Effector memory CD8-positive, alpha-beta T cell (primary cell): ENCODE measurements at places on chromosomes 1 and 21.

- no peaks in the 10 kb centered on the region for H3K27me3 ChIP-seq
- H3K27ac ChIP-seq: peak overlapping the region; percentile 30
- peaks cover 18% of the 10 kb centered on the region for H3K36me3 ChIP-seq
These were observed 108.8 kb downstream of the DYRK1A start for GRCh38 chr21:37475186-37475868.

DNA sequence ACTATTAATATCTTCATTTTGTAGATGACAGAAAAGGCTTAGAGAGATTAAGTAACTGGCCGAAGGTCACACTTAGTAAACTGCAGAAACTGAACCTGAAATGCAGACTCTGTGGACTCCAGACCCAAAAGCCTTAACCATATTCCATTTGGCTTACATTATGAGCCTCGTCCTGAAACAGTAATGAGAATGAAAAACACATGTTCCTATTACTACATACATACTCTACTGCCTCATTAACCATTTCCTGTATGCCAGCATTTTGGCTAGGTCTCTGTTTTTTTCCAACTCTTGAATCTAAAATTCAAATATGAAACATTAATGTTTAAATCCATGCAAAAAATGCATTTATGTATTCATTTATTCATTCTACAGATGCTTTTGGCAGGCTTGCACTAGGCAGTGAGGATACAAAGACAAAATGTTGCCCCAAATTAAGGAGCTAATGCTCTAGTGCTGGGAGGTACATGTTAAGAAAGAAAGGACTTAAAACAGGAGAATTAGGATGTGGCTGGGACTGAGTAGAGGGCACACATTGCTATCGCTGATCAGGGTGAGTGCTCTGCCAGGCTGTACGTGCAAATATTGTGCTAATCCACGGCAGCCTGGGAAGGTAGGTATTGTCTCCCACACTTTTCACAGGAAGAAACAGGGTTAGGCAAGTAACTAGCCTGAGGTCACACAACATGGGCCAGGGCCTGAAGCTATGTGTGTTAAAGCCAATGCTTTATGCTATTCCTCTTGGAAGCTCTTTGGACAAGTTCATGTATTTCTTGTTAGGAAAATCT, 14.0 kb downstream of the DEGS1 start:
- peaks cover 42% of the 10 kb centered on the region for H3K36me3 ChIP-seq
- no peak overlapping the region for H3K4me3 ChIP-seq
- no peak for DNase-seq
- no peaks in the 10 kb centered on the region for H3K27me3 ChIP-seq
- H3K4me1 ChIP-seq: no peaks in the 10 kb centered on the region

- H3K4me3 ChIP-seq: no peak overlapping the region
- peak; percentile 63 for DNase-seq
- peaks cover 21% of the 10 kb centered on the region for H3K27me3 ChIP-seq
- H3K27ac ChIP-seq: no peak overlapping the region
- H3K4me1 ChIP-seq: no peaks in the 10 kb centered on the region
- H3K36me3 ChIP-seq: no peaks in the 10 kb centered on the region
These were observed 19.2 kb upstream of the PEF1 start for GRCh38 chr1:31663622-31664452.

DNA sequence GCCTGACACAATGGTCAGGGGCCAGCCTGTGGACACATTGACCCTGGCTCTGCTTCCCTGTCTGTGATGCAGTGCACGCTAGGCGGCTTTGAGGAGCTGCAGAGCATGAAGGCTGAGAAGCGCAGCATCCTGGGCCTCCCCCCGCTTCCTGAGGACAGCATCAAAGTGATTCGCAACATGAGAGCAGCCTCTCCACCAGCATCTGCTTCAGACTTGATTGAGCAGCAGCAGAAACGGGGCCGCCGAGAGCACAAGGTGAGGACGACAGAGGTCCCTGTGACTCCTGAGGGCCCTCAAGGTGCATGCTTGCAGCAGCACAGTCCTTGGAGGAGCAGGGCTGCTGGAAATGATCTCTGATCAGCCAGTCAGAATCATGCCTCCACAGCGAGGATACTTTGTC, 8.6 kb downstream of the STRIP1 start:
- no peaks in the 10 kb centered on the region for H3K27me3 ChIP-seq
- DNase-seq: no peak
- no peak overlapping the region for H3K27ac ChIP-seq
- H3K4me3 ChIP-seq: no peak overlapping the region
- H3K36me3 ChIP-seq: peaks cover 93% of the 10 kb centered on the region

- H3K36me3 ChIP-seq: peaks cover 8% of the 10 kb centered on the region
These were observed 211.7 kb downstream of the GRIK3 start for GRCh38 chr1:36822648-36823047.

- H3K4me1 ChIP-seq: no peaks in the 10 kb centered on the region
- no peaks in the 10 kb centered on the region for H3K36me3 ChIP-seq
- no peak for DNase-seq
- H3K27me3 ChIP-seq: peaks cover 43% of the 10 kb centered on the region
These were observed 45.5 kb upstream of the AIM2 start for GRCh38 chr1:159122005-159122621.

DNA sequence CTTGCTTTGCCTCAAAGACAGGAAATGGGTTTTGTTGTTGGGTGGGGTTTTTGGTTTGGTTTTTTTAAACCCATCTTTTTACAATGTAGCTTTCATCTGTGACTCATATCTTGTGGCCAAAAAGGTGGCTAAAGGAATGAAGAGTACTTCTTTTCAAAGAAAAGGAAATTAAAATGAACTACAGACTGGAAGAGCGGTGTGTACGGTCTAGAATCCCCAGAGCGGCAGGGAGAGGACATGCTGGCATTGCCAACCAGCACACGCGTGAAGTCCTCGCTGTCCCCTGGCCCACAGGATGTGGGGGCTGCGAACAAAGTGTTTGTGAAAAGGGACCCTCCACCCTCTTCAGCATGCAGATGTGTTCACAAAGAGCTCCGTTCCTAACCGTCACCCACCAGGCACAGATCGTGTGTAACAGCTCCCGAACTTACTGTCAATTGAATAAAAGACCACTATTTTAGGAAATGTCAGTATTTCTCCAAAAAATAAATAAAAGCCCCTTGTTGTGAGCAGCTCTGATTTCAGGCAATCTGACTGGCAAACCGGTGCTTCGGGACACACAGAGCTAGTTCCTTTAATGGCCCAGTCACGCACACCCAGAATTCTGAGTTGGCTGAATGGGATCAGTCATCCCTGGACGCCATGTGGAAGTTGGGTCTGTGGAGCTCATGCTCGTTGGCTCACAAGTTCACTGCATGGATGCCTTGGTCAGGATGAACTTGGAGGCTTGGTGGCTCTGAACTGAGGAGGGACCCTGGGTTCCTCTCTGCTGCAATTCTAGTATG, 602.9 kb downstream of the NPHP4 start:
- H3K27me3 ChIP-seq: no peaks in the 10 kb centered on the region
- H3K27ac ChIP-seq: peak overlapping the region; percentile 78
- peak; percentile 3 for DNase-seq
- H3K4me1 ChIP-seq: peaks cover 38% of the 10 kb centered on the region
- peak overlapping the region; percentile 82 for H3K4me3 ChIP-seq
- peaks cover 5% of the 10 kb centered on the region for H3K36me3 ChIP-seq

DNA sequence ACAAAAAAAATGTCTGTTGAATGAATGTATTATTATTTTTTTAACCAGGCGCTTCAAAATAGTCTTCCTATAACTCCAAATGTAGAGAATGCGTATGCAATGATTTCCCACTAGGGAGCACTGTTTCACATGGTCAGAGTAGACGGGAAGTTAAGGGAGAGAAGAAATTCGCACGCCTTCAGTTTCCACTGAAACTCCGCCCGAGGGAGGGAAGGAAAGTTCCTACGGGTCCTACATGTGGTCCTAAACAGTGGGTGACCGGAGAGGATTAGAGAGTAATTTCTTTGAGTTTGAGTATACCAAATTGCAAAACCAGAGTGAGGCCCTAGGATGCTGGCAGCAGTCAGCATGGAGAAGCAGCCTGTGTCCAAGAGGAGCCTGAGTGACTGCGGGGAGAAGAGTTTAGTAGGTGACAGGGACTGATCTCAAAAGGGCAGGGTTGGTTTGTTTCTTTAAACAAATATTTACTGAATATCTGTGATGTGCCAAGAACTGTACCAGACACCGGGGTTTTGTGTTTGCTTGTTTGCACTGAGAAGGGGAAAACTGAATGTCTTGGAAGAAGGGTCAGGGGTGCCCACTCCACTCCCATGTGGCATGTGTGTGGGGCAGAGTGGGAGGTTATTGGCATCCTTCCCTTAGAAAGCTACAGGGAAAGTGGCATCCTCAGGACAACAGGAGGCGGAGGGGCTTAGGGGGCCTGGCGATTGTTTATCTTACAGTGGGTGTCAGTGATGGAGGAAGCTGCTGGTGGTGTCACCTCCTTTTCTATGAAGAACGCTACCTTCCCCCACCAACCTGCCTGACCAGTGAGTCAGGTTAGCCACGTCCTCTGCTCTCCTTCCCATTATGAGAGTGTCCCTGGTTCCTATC, 22.8 kb downstream of the RNU5D-1 start:
- DNase-seq: peak; percentile 25
- peak overlapping the region; percentile 1 for H3K4me3 ChIP-seq
- H3K4me1 ChIP-seq: peaks cover 4% of the 10 kb centered on the region
- no peaks in the 10 kb centered on the region for H3K36me3 ChIP-seq

GRCh38 chr1:27138368-27138767, 16.6 kb downstream of the SLC9A1 start:
- no peak for DNase-seq
- peaks cover 31% of the 10 kb centered on the region for H3K36me3 ChIP-seq
- peak overlapping the region; percentile 98 for H3K27ac ChIP-seq
- peak overlapping the region; percentile 78 for H3K4me3 ChIP-seq
- peaks cover 46% of the 10 kb centered on the region for H3K4me1 ChIP-seq

DNA sequence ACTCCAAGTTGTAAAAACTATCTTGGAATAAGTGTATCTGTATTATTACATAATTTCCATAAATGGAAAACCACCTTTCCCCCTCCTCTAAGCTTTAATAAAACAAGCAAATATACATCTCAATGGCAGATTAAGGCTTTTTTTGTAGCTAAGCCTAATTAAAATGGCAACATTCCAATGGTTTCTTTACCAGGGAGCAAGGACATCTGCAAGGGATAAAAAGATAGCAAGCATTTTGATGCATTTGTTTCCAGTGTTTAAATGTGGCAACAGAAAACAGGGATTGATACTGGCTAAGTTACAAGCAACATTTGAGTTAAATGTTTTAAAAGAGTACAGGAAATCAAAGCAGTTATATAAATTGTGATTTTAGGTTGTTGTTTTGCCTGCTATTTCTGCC, 1012.7 kb downstream of the ADGRL2 start:
- no peak overlapping the region for H3K4me3 ChIP-seq
- no peaks in the 10 kb centered on the region for H3K4me1 ChIP-seq
- H3K36me3 ChIP-seq: no peaks in the 10 kb centered on the region
- DNase-seq: no peak
- no peaks in the 10 kb centered on the region for H3K27me3 ChIP-seq

GRCh38 chr1:234135501-234135900, 231.0 kb downstream of the SLC35F3 start:
- H3K27ac ChIP-seq: no peak overlapping the region
- H3K4me1 ChIP-seq: no peaks in the 10 kb centered on the region
- H3K27me3 ChIP-seq: peaks cover 21% of the 10 kb centered on the region
- DNase-seq: no peak
- no peak overlapping the region for H3K4me3 ChIP-seq

GRCh38 chr1:10629816-10630571, 155.2 kb downstream of the PEX14 start:
- no peak overlapping the region for H3K4me3 ChIP-seq
- DNase-seq: no peak
- peaks cover 5% of the 10 kb centered on the region for H3K36me3 ChIP-seq
- no peaks in the 10 kb centered on the region for H3K27me3 ChIP-seq
- H3K4me1 ChIP-seq: no peaks in the 10 kb centered on the region
- H3K27ac ChIP-seq: no peak overlapping the region

GRCh38 chr1:94925004-94925403, 1.9 kb downstream of the CNN3 start:
- no peak for DNase-seq
- peaks cover 2% of the 10 kb centered on the region for H3K36me3 ChIP-seq
- H3K4me3 ChIP-seq: peak overlapping the region; percentile 63
- H3K27ac ChIP-seq: no peak overlapping the region
- peaks cover 55% of the 10 kb centered on the region for H3K27me3 ChIP-seq

DNA sequence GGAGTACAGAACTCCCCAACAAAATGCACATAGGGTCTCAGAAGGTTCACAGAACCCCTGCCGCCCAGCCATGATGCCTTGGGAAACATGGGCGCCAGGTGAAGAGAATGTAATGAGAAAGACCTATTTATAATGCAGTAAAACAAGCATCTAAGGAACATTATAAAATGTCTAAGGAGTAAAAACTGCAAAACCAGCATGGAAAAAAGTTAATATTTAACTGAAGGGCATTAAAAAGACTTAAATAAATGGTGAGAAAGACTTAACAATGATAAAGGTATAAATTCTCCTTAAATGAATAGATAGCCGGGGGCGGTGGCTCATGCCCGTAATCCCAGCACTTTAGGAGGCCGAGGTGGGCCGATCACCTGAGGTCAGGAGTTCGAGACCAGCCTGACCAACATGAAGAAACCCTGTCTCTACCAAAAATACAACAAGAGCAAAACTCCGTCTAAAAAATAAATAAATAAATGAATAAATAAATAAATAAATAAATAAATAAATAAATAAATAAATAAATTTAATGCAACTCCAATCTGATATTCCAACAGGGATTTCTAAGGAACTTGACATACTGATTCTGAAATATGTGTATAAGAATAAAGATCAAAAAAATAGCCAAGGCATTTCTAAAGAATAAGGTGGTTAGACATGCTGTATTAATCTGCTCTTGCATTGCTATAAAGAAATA, 27.3 kb upstream of the ACOT11 start:
- H3K27ac ChIP-seq: no peak overlapping the region
- DNase-seq: no peak
- H3K4me3 ChIP-seq: no peak overlapping the region
- peaks cover 18% of the 10 kb centered on the region for H3K27me3 ChIP-seq
- peaks cover 4% of the 10 kb centered on the region for H3K36me3 ChIP-seq

DNA sequence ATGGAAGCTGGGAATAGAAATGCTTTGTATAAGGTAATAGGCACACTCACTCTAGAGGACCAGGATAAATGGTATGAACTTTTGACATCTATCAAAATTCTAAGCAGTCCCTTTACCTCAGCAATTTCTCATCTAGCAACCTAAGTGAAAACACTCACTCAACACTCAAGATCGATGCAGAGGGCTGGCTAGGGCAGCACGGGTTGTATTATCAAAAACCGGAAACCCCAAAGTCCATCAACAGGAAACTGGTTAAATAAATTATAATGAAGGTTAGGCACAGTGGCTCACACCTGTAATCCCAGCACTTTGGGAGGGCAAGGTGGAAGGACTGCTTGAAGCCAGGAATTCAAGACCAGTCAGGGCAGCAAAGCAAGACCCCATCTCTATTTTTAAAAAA, 9.4 kb downstream of the USP48 start:
- peaks cover 10% of the 10 kb centered on the region for H3K36me3 ChIP-seq
- peak overlapping the region; percentile 55 for H3K4me3 ChIP-seq
- H3K4me1 ChIP-seq: peaks cover 32% of the 10 kb centered on the region
- peak overlapping the region; percentile 89 for H3K27ac ChIP-seq
- DNase-seq: no peak
- no peaks in the 10 kb centered on the region for H3K27me3 ChIP-seq

DNA sequence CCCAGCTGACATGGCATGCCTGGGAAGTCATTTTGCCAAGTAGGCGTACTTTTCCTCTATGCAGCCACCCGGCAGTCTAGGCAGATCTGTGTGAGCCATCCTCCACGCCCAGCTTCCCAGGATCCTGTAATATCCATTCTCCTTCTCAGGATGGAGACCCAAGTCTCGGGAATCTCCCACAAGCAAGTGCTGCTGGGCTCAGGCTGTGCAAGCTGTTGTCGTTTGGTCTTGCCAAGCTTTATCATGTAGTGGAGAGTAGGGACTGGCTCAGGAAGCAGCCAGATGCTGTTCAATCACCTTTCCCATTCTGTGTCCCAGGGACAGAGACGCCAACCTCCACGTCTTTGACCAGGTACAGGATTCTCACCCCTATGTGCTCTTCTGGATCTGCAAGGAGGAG, 191.1 kb upstream of the TMEM51 start:
- H3K4me1 ChIP-seq: no peaks in the 10 kb centered on the region
- H3K27ac ChIP-seq: no peak overlapping the region
- DNase-seq: no peak
- no peak overlapping the region for H3K4me3 ChIP-seq
- H3K36me3 ChIP-seq: no peaks in the 10 kb centered on the region
- H3K27me3 ChIP-seq: peaks cover 17% of the 10 kb centered on the region
